CD4-positive, alpha-beta T cell treated with Interleukin-1 beta for 1 hour (primary cell): ENCODE measurements at places on chromosomes 16 and 17.
A peak's percentile ranks its signal among the peaks of the same experiment; 100 is the strongest.

GRCh38 chr16:73846356-73846755 lies 450.3 kb upstream of the PSMD7 start:
- no peak for DNase-seq

- no peak for DNase-seq
Measured at GRCh38 chr16:67194260-67194659, 2.3 kb downstream of the E2F4 start.

GRCh38 chr16:81614654-81615359 lies 164.3 kb upstream of the PLCG2 start:
- no peak for DNase-seq

DNA sequence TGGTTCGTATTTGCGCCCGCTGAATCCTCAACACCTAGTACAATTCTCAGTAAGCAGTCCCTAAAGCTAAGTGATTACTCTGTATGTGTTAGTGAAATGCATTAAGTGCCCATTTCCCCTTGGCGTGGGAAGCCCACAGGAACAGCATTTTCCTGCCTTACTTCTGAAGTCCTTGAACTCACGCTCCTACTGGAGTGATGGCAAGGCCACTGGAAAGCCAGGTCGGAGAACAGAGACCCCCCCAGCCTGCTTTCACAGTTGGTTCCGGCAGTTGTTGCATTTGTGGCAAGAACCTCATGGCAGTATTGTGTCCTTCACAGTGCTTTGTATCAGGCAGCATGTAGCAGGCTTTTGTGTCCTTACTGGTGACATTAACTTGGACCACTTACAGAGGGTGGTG lies 340.7 kb downstream of the CDH13 start:
- DNase-seq: no peak

DNA sequence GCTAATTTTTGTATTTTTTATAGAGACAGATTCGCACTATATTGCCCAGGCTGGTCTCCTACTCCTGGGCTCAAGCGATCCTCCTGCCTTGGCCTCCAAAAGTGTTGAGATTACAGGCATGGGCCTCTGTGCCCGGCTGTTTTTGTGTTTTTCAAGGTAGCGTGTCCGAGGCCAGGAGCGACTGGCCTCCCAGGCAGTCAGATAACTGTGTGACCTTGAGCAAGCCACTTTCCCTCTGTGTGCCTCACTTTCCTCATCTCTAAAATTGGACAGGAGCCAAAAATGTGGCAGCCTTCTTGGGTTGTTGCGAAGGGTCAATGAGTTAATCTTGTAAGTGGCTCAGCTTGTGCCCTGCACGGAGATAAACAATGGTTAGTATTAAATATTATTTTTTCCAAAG lies 2.4 kb downstream of the ABCC1 start:
- no peak for DNase-seq

DNA sequence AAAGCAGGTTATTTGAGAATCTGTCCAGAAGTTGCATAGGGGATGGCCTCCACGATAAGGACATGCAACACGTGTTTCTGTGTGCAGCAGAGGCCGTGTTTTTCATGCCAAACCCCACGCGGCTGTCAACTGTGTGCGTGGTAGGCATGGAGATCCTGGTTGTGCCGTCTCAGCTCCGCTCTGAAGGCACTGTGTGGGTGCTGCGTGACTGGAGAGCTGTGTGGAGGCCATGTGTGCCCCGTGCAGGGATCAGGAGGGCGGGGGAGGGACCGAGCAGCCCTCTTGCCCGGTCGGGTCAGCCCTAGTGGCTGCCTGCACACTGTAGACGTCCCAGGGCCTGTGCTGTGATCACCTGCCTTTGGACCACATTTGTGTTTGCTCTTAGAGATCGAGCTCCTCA lies 74.5 kb downstream of the SEC14L1 start:
- no peak for DNase-seq

GRCh38 chr17:34259146-34259545 lies 4.1 kb downstream of the CCL2 start:
- no peak for DNase-seq

DNA sequence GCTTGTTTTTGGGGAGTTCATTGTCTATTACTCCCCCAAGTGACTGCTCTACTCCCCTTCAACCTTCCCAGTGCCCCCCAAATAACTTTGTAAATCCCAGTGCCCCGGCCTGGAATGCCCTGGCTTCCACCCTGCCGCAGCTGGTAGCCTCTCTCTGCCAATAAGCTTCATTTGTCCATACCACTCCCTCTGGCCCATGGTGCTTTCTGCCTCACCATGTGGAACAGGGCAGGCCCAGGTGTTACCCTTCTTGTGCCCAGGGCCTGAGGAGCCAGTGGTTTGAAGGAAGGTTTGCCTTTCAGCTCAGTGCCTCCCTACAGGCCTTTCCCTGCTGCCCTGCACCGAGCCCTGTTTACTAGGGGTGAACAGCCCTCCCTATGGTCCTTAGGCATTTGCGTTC lies 134.2 kb downstream of the AATF start:
- no peak for DNase-seq

GRCh38 chr17:35486920-35487732 lies 38.6 kb upstream of the SLFN13 start:
- peak; percentile 71 for DNase-seq

- DNase-seq: no peak
Measured at GRCh38 chr16:56450275-56450985, 702 bp downstream of the NUDT21 start.

DNA sequence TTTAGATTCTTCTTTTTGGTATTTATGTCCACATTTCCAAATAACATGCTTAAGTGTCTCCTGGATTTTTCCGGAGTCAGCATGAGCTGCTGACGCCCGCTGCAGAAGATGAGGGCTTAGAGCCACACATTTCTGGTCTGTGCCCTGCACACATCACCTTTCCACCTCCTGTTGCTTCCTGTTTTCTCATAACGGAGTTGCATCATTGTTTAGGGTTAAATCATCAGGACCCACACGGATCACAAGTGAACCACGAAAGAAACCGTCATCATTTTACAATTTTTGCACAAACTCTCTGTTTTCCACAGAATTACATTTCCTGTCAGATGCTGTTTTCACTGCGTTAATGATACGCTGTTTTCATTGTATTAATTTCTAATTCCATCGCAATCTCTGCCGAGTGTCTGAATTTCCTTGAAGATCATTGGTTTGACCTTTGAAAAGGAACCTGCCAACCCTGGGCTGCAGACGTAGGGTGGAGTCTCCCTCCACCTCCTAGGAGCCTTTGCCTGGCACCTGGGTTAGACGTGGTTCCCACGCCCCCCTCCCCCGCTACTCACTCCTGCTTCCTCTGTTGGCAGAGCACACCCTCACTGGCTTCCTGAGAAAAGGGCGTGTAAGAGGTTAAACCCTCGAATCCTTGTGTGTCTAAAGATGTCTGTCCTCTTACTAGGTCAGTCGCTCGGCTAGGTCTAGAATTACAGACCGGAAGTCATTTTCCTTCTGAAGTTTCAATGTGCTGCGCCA lies 68.2 kb downstream of the RNF213 start:
- DNase-seq: no peak

DNA sequence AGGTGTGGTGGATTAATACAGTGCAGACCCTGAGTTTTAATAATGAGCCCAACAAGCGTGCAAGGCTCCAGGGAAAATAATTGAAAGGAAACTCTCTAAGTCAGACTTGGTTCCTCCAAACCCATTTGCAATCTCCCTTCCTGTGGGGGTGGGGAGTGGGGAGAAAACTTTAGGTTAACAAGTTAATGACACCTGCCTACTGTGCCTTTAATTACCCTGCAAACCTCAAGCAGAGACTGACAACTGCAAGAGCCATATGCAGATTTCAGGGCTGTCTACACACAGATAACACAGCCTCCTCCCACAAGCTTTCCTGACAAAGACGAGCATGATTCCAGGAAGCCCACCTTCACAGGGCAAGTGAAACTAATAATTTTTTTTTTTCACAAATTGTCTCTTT lies 359.3 kb downstream of the HS3ST4 start:
- DNase-seq: no peak
